ENCODE measurements at places on chromosomes 7 and 10.
A peak's percentile ranks its signal among the peaks of the same experiment; 100 is the strongest.

DNA sequence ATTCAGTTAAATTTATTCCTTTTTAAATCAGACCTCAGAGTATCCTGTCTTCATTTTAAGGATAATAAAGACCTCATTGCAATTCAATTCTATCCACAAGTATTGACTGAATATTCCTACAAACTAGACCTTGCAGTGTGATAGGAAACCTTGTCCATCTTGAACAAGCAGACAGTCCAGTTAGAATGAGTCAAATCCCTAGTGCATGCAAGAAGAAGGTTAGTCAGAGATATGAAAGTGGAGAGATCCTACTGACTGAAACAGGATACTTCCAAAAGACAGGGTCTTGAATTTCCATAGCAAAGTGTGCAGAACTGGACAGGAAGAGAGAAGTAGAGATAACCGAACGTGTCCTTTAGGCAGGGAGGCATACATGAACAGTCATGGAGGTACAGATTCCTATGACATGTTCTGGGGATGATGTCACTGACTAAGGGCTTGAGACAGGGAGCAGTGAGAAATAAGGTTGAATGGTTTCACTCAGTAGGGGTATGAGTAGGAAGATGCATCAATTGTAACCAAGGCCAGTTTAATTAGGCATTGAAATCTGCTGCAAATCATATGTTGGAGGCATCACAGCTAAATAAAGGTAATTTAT is 45.2 kb downstream of the PPP1R3A start:
- no peak for DNase-seq

- DNase-seq: no peak
Measured at GRCh38 chr7:158394936-158395335, 192.7 kb downstream of the PTPRN2 start.

DNA sequence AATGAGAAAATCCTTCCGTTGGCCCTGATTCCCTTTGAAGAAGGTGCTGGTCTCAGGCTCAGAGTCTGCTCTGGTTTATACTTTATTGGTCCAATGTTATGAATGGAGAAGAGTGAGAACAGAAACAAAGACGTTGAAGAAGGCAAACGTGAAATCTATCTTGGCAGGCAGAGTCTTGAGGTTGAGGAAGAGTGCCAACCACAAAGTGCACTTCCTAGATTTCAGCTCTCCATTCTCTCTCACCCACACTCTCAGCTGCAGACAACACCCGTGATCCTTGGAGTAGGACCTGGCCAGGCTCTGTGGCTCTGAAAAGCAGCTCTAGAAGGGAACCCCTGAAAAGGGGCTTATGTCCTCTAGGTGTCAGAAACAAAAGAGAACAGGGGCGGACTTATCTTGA is 128.9 kb upstream of the PLXNA4 start:
- DNase-seq: no peak

- DNase-seq: peak; percentile 85
Measured at GRCh38 chr10:31101123-31101522, 69.5 kb upstream of the ZNF438 start.

GRCh38 chr7:10874666-10875065 is 99.0 kb upstream of the PHF14 start:
- DNase-seq: no peak

DNA sequence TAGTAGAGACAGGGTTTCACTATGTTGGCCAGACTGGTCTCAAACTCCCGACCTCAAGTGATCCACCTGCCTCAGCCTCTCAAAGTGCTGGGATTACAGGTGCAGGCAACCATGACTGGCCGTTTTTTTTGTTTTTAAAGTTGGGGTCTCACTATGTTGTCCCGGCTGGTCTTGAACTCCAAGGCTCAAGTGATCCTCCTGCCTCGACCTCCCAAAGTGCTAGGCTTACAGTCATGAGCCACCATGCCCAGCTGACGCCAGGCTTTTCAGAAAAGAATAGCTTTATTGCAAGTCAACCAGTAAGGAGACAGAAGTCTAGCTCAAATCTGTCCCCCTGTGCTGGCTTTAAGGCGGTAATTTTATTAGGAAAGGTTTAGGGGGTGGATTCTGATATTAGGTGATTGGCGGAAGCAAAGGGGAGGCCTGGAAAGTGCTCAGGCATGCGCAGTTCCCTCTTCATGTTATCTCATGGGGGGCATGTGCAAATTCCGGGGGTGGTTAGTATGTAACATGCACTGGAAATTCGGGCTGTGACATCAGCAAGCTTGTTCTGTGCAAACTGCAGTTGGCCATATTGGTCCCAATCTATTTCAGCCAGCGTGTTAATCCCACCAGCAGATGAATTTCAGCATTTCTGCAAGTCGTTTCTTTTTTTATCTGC is 42.7 kb downstream of the LIMK1 start:
- DNase-seq: no peak

DNA sequence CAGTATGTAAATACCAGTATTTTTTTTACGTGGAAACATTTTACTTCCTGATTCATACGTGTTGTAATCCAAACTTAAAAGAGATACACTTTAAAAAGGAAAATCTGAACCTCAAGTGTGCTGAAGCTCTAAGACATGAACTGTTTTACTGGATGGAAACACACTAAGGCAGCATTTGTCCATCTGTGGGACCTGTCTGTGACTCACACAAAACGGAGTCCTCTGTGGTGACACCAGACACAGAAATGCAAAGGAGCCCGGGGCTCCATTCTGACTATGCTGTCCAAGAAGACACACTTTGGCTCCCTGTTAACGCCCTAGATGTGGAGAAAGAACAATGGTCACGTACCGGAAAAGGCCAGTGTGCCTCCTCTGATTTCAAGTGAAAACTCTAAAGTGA is 23.9 kb downstream of the RNF133 start:
- DNase-seq: no peak

GRCh38 chr7:141071260-141071854 is 2.5 kb upstream of the TMEM178B start:
- DNase-seq: no peak

- no peak for DNase-seq
Measured at GRCh38 chr7:153584132-153584531, 468.1 kb upstream of the DPP6 start.

GRCh38 chr7:111108000-111108399 is 17.1 kb downstream of the LRRN3 start:
- peak; percentile 37 for DNase-seq
